ENCODE measurements at places on chromosomes 2 and 18.

- ATAC-seq = peak; percentile 20
Measured at GRCh38 chr2:100845141-100845991, 25.4 kb downstream of the NPAS2 start.

DNA sequence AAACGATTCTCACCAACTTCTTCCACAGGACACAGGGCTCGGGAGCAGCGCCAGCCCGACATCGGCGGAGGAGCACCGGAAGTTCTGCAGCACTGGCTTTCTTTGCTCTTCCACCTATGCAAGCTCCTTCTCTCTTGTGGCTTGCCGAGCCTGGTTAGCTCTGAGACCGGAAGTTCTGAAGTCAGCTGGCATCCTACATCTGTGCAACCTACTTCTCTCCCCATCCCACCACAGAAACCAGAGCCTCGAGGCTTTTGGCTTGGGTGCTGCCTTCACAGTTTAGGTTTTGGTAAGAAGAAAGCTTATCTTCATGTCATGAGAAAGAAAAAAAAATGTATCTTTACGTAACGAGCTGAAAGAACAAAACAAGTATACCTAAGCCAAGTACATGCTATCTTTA is 111.7 kb downstream of the ANKRD44 start:
- peak; percentile 81 for ATAC-seq

DNA sequence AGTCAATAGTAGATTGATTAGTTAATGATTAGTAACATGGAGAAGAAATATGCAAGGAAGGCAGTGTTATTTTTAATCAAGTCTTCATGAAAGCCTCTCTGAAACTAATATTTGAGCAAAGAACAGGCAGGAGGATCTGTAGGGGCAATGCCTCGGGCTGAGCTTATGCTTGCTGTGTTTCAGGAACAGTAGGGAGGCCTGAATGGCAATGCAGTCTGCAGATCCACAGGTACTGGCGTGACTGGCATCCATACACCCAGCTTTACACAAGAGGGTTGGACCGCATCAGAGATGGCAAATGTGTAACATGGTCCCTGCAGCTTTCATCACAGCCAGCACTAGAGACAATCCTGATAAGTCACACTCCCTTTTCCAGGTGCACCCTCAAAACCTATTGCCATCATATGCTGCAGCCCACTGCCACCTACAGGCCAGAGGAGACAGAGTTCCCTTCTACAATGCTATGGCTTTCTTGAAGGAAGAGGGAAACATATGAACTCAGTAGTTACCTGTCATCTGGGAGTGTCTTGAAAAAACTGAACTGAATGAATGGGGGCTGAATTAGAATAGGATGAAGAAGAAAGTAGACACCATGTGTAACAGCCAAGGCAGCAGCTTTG is 582.4 kb upstream of the RAB6C start:
- ATAC-seq = peak; percentile 80

DNA sequence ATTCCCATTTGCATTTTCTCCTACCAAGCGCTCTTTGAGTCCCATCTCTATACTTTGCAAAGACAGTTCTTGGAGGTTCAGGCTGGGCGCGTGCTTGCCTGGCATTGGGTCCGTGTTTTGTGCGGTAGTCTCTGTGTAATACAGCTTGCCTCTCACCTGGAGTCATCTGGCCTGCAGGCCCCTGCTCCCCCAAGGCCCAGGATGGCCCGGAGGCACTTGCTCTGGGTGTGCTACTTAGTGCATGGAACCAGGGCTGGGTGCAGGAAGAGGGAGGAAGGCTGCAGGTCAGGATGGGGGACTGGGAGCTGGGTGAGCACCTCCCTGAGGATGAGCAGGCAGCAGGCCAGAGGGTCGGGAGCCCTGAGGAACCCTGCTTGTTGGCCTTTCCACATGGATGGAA is 220.9 kb downstream of the LDLRAD4 start:
- no peak for ATAC-seq

DNA sequence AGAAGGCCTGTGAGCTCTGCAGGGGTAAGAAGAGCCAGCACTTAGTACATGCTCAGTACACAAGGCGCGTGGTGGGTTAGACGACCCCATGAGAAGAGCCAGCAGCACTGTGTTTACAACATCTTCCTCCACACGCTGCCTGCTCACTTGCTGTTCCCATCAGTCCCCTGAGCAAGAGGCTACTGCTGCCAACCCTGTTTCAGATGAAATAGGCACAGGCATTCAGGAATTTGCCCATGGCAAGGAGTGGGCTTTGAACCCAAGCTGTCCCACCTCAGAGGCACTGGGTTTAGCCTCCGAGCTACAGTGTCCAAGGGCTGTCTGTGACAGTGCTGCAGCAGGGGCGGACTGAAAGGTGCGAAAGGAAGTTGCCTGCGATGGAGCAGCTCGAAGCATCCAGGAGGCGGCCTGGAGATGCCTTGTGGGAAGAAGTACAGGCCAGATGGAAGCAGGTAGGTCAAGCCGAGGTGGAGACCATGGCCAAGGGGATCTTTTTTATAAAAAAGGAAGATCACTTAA is 121.5 kb upstream of the PXDN start:
- ATAC-seq = no peak

GRCh38 chr18:26902291-26902690 is 36.8 kb upstream of the AQP4 start:
- ATAC-seq = no peak

- no peak for ATAC-seq
Measured at GRCh38 chr2:177817300-177817699, 255.3 kb downstream of the PDE11A start.

GRCh38 chr2:66915237-66915636 is 480.3 kb downstream of the MEIS1 start:
- ATAC-seq = no peak

GRCh38 chr2:160425434-160426151 is 68.0 kb downstream of the RBMS1 start:
- no peak for ATAC-seq

DNA sequence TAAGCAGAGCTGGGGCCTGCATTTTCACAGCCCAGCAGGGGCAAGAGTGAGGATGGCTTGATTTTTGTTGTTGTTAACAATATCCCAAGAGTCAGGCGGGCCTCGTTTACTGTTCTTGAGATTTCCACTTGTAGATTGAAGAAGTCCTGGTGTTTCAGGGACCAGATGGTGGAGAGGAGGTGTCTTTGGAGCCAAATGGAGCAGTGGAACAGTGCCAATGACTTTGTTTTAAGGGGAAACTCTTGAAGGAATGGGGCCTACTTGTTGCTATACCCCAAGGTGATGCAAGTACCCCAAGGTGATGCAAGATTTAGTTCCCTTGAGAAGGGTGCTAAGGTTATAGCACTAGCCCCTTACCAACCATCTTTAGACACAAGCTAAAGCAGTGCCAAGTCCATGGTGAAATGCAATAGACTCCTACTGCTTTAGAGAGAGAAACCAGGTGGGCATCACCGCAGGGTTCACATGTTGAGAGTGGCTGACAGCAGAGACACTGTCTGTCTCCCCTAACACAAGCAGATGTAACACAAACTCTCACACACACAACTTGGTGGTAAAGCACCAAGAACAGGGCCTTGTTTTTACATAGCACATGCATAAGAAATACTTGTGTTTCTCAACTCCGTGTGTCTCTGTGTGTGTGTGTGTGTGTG is 44.0 kb downstream of the HK2 start:
- no peak for ATAC-seq

DNA sequence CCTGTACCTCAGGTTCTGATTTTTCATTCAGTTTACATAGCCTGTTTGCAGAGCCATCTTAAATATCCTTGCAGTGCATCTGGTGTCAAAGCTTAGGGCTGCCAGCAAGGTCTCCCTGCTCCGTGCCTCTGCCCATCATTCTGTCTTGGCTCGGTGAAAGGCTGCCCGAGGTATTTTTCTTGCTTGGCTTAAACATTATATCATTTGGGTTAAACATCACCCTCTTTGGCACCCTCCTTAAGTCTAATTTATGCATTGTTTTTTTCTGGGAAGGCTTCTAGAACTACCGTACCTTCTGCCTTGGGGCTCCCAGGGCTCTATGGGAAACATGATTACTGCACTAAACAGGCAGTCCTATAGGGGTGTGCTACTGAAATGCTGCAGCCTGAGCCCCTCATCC is 158.6 kb upstream of the CELF4 start:
- no peak for ATAC-seq

Data from esophagus mucosa (tissue), 1 donor.